ENCODE measurements at places on chromosomes 6 and 20.

GRCh38 chr20:15699431-15700146, 873.7 kb downstream of the KIF16B start:
- DNase-seq: no peak

- DNase-seq: no peak
Measured at GRCh38 chr6:114939630-114940029, 596.8 kb upstream of the HS3ST5 start.

DNA sequence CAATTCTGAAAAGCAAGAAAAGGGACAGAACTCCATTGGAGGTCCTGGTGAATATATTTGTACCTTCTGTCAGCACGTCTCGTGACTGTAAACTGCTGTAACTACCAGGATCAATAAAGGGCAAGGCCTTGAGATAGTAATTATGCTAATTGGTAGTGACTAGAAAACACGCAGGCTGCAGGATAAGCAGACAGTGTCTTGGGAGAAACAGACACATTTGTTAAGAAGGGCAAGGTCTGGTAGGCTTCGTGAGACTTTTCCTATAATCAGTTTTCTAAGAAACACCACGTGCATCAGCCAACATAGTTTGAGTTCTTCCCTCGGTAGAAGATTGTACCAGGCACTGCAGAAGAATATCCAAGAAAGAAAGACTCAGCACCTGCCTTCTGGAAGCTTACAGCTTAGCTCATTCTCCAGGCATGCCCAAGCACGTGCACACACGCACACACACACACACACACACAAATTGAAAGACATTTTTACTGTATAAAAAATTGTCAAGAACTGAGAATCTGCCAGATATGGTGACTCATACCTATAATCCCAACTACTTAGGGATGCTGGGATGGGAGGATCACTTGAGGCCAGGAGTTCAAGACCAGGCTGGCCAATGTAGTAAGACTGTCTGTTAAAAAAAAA, 167.0 kb upstream of the SASH1 start:
- peak; percentile 63 for DNase-seq

GRCh38 chr6:14692208-14692607, 553.7 kb upstream of the JARID2 start:
- DNase-seq: no peak

GRCh38 chr20:34522969-34523871, 7.0 kb downstream of the DYNLRB1 start:
- peak; percentile 73 for DNase-seq

DNA sequence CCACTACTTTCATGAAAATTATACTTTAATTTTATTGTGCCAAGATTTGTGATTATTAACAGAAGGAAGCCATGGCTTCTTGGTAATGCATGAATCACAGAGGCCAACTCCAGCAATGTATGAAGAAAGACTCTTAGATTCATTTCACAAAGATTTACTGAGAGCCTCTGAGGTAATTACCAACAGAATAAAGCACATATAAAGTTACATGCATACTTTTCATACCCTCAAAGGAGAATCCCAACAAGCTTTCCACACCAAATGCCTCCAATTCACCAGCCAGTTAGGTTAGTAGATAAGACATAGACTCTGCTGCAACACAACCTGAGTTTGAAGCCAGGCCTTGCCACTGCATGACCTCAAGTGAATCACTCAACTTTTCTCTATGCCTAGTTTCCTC, 41.9 kb downstream of the HBS1L start:
- no peak for DNase-seq

GRCh38 chr6:16698162-16698533, 63.1 kb downstream of the ATXN1 start:
- no peak for DNase-seq

- no peak for DNase-seq
Measured at GRCh38 chr20:2303673-2304072, 7.9 kb downstream of the TGM3 start.

DNA sequence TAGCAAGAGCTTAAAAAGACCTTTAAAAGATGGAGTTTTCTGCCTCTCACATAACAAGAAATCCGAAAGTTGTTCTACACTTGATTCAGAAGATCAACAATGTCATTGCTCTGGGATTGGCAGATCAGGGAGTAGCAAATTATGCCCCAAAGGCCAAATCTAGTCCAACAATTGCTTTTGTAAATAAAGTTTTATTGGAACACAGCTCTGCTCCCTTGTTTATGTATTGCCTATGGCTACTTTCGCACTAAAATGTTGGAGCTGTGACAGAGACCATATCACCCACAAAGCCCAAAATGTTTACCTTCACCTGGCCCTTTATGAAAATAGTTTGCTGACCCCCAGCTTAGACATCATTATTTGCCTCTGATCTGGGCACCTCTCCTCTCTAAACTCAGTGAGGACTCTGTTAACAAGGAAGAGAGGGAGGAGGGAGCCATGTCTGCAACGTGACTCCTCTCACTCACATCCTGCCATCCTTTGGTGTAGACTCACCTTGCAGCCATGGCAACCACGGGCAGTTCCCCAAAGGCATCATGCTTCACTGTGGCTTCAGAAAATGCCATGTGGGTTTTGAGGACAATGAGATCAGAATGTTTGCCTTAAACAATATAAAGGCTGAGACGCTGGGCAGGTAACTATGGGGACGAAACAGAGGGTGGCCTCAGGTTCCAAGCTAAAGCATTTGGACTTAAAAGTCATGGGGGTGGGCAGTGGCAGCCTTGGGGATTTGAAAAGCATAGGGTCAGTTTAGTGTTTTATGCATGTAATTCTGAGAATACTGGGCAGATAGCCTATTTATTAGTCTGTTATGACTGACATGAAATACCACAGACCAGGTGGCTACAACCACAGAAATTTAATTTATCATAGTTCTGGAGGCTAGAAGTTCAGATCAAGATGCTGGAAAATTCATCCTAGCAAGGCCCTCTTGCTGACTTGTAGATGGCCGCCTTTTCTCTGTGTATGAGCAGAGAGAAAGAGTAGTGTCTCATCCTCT, 149.7 kb upstream of the TNFAIP3 start:
- no peak for DNase-seq

- DNase-seq: no peak
Measured at GRCh38 chr20:39195582-39196021, 233.5 kb downstream of the DHX35 start.

DNA sequence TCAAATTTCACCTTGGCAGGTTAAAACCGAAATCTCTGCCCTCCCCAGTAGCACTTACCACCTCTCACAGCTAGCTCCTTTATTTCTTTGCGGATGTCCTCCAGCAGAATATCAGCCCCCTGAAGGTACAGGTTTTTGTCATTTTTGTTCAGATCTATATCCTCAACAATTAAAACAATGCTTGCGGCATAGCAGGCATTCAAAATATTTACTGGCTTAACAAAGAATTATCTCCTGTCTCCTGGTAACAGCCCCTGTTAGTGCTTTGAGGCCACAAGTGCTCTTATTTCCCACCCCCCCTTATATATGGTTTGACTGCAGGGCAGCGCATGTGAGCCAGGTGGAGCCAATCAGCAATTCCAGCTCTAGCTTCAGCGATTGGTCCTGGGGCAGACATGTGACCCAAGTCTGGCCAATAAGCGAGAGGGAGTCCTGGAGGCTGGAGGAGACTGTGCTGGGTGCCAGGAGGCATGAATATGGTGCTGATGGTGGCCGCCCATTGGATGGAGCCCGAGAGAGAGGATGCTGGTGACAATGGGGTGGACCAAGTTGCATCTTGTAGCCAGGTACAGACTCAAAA, 21.0 kb downstream of the SULF2 start:
- DNase-seq: no peak

- no peak for DNase-seq
Measured at GRCh38 chr6:5967594-5967993, 39.1 kb downstream of the NRN1 start.

GRCh38 chr20:46905364-46906125, 10.9 kb downstream of the EYA2 start:
- DNase-seq: no peak

DNA sequence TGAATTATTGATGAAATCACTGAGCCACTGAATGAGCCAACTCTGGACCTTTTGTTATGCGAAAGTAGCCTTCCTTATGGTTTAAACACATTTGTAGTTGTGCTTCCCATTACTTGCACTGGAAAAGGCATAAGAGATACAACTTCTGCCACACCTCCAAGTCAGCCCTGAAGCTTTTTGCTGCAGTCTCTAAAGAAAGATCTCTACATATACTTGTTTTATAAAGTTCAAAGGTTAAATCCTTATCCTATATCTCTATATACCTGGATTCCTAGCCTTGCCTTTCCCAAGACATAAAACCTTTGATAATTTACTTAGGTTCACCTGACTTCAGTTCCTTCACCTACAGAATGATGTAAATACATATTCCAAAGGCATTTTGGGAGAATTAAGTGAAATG, 132.0 kb downstream of the PTPRK start:
- no peak for DNase-seq

GRCh38 chr6:108730635-108731515, 117.3 kb upstream of the ARMC2 start:
- DNase-seq: no peak

DNA sequence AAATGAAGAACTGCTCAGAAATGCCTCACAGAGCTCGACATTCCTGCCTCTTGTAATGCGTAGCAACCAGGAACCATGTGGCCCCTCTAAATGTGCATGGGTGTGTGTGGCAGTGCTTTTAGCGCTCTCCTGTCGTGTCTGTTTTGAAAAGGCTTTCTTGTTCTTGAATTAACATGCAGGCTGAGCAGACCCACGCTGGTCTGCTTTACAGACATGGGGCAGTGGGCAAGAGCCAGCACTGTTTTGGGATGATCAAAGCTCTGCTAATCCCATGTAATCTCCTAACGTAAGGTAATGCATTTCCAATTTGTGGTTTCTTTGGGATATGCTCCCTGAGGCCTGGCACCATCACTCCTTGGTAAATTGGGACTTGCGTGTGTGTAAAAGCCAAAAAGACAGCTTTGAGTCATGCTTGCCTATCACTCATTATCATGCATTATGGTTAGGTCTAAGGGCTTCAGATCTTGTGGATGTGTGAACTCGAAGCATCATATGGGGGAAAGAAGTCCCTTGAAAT, 11.8 kb downstream of the RIPOR2 start:
- no peak for DNase-seq
